ENCODE measurements at places on chromosomes 5 and 9.

DNA sequence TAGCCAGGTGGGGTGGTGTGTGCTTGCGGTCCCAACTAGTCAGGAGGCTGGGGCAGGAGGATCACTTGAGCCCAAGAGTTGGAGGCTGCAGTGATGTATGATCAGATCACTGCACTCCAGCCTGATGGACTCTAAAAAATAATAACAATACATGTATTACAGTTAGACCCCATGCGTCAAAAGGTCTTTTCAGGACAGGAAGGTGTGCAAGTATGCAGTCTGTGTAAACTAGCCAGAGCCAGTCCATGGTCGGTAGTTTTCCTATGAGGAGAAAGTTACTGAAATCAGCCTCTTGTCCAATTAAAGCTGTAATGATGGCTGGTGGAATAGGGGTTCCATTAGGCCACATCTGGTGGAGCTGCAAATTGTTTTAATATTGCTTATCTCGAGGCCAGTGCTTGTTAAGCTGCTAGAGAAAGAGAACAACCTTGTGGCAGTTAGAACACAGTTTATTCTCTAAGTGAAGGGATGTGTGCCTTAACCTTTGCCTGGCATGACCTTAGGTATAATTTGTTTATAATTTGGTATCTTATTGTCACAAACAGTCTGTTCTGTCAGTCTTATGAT, 1.5 kb upstream of the STOM start:
- no peak for DNase-seq

- peak; percentile 3 for DNase-seq
Measured at GRCh38 chr5:147935032-147935431, 28.7 kb upstream of the C5orf46 start.

DNA sequence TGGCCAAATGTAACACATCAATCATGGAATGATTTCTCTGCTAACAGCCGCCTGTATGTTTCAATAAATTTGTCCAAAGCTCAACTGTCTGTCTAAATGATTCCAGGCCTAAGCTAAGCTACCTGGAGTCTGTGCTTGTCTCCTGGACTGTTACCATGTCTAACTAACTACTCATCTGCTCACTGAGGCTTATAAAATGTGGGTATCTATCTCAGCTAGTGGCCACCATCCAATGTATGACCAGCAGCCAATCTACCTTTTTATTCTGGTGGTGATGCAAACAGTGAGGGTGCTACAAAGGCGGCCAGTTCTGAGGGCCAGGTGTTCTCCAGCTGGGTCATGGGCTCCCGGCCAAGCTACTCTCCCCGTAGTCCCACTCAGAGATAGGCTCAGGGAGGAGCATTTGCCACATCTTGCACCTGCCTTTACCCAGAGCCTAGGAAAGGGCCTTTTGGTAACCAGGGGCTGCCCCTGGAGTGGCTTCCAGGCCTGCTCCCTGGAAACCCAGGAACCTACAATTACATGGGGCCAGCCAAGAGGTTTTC, 59.1 kb downstream of the PFDN1 start:
- DNase-seq: no peak

DNA sequence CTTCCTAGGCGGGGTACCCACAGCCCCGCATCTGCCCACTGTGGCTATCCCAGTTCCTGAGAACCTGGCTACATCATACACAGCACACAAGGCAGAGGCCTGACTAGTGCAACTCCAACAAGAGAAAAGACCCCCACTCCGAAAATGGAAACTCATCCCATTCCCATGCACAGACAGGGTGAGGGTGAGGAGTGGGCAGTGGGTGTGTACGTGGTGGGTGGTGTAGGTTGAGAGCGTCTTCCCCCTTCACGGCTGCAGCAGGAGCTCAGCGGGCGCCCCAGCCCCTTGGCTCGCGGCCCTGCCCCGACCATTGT, 501 bp upstream of the MAP1B start:
- no peak for DNase-seq

- no peak for DNase-seq
Measured at GRCh38 chr9:110877374-110877773, 160.9 kb downstream of the LPAR1 start.

GRCh38 chr5:171907725-171908343, 98.6 kb downstream of the FBXW11 start:
- peak; percentile 81 for DNase-seq

- peak; percentile 15 for DNase-seq
Measured at GRCh38 chr5:173237143-173237874, 2.3 kb upstream of the NKX2-5 start.

DNA sequence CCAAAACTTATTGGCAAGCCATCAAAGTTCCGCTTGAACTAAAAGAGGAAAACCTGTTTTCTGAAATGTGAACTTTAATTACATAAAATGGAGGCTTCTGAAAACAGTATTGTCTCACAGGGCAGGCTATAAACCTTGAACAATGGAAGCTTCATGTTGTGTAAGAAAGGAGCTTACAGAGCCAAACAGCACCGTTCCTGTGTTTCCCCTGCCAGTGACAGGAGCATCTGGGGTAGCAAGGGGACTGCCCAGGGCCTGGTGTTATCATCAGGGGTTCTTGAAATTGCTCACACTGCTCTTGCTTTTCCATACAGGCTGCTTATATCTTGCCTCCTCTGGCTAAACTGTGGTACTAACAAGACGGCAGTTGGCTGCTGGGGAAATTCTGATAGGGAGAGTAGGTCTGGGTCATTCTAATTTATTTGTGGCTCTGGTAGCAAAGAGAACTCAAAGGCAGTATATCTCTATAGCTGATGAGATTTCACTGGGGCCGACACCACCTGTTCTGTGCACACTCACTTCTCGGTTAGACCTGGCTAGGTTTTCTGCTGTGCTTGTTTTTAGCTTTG, 40.4 kb downstream of the BASP1 start:
- DNase-seq: no peak

- peak; percentile 5 for DNase-seq
Measured at GRCh38 chr5:169831331-169831730, 149.0 kb downstream of the INSYN2B start.

DNA sequence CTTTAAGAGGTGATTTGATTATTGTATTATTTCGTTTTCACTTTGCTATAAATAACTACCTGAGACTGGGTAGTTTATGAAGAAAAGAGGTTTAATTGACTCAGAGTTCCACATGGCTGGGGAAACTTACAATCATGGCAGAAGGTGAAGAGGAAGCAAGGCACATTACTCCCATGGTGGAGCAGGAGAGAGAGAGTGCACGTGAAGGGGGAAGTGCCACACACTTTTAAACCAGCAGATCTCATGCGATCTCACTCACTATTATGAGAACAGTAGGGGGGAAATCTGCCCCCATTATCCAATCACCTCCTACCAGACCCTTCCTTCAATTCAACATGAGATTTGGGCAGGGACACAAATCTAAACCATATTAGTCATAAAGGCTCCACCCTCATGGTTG, 36.1 kb upstream of the NDFIP1 start:
- DNase-seq: no peak

- no peak for DNase-seq
Measured at GRCh38 chr5:115257981-115258380, 4.7 kb downstream of the PGGT1B start.

DNA sequence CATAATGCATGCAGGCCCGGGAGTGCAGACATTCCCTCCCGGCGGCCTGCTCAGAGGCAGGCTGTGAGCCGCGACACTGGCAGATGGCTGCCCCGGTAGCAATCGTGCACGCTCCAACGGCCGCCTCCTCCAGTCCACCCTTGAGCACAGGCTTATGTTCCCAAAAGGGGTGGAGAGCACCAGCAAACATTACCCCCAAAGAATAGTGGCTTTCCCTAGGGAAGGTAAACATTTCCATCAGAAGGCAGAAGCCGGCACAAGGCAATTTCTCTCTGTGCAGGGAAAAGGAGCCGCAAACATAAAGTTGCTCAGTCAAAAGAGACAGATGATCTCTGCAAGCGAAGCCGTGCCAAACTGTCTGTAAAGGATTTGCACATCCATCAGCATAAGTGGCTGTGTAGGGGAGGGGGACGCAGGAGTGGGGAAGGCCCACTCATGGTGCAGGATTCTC, 92.5 kb downstream of the SIL1 start:
- DNase-seq: peak; percentile 28

GRCh38 chr5:124961521-124961920, 215.1 kb upstream of the ZNF608 start:
- no peak for DNase-seq

GRCh38 chr5:109740966-109741365, 51.2 kb downstream of the MAN2A1 start:
- DNase-seq: no peak

- peak; percentile 68 for DNase-seq
Measured at GRCh38 chr5:373710-374602, 52.4 kb downstream of the AHRR start.

DNA sequence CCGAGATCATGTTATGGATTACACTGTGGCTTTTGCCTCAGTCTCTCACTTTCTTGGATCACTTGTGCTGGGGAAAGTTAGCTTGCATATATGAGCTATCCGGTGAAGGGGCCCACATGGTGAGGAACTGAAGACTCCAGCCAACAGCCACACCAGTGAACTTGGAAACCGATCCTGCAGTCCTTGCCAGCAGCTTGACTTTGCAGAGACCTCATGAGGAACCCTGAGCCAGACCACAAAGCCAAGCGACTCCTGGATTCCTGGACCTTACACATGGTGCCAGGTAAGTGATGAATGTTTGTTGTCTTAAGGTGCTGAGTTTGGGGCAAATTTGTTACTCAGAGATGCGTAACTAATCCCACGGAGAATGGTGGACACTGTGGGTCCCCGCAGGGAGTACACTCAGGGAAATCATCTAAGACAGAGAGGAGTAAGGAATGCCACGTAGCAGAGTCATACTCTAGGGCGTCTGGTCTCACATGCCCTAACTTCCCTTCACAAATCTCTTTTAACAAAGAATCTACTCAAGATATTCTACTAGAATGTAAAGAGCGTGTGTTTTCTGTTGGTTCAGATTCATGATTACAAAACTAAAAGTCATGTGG, 76.5 kb upstream of the PJA2 start:
- DNase-seq: peak; percentile 25

- no peak for DNase-seq
Measured at GRCh38 chr9:114549697-114550330, 37.8 kb upstream of the ATP6V1G1 start.

DNA sequence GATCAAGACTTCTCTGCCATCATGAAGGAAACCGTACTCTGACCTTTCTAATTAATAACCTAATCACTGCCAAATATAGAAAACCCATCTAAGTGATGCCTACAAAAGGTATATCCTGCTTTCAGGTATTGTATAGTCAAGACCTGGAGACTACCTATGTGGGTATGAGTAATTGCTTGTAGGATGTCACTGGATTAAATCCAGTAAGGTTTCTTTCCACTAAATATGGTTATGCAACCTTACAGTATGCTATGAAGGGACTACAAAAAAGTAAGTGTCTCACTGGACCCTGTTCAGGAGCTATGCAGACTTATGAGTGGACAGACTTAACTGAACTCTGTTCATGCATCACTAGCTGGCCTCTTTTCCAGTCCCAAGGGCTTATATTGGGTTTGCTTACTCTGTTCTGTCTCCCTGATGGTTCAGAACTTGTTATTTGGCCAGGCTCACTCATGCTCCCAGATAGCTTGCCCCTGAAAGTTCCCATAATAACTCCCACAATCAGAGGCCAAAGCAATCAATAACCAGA, 51.1 kb downstream of the PDE6A start:
- DNase-seq: no peak

DNA sequence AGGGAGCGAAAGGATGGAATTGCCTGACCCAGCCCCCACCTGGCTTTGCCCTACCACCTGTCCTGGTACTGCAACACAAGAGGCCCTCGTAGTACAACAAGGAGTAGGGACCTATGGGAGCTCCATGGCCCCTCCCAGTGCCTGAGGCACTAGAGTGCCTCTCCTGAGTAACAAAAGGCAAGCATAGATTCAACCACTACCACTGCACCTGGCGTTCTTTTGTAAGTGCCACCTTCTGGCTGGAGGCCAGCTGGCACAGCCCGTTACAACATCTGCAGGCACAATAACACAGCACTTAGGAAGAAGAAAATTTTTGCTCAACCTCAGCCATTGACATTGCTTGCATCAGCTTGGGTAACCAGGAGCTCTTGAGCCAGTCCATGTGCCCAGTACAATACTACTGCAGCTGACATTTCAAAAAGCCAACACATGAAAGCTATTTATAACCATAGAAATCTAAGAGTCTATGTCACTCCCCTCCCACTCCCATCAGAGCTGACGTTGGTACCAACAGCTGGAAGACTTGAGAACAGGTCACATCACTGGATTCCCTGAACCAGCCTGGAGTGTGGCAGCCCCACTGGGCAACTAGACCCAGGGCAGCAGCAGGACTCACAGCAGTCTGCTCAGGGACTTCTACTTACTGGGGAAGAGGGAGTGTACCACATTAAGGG, 17.7 kb upstream of the FAM174A start:
- peak; percentile 39 for DNase-seq

GRCh38 chr5:151097820-151098767, 17.3 kb upstream of the TNIP1 start:
- DNase-seq: no peak

DNA sequence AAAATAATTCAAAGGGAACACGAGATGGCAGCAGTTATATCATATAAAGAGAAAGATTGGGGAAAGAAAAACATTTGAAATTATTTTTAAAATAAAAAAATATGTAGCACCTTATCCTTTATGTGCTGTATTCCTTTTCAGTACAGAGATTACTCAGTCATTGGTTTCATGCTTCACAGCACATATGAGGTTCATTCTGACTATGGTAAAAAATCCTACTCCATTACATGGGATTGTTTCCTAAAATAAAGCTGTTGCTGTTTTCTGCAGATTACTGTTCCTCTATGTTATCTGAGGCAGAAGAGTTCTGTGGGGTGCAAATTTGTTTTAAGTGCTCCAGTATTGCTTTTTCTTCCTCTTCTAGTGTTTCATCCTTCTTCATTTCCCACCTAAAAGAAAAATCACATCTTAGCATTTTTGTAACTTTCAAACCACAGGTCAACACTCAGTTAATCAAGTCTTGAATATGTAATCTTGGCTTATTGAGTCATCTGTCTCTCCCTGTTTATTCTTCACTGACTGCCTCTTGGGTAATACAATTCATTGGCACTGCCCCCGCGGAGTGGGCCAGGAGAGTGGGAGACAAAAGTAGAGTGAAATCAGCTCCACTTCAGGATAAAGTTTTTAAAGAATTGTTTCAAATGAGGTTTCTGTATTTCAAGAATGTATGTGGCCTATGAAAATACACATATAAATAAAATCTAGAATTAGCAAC, 412.5 kb upstream of the POU5F2 start:
- DNase-seq: no peak

DNA sequence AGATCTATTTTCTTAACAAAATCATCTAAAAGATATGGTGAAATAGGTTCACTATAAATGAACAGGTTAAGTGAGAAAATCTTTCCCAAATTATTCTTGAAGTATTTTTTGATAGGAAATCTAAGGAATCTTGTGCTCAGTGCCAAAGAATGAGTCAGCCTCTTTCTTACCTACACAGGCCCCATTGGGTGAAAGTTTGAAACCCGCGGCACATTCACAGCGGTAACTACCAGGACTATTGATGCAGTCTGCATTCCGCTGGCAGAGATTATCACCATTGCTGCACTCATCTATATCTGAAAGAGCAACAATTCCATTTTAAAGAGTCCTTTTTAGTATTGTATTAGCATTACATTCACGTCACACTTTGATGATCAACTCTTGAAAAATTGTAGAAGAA, 221.8 kb downstream of the SLC12A2 start:
- no peak for DNase-seq
